GM19239 (cell line): ENCODE measurements at places on chromosomes 6 and 20.

DNA sequence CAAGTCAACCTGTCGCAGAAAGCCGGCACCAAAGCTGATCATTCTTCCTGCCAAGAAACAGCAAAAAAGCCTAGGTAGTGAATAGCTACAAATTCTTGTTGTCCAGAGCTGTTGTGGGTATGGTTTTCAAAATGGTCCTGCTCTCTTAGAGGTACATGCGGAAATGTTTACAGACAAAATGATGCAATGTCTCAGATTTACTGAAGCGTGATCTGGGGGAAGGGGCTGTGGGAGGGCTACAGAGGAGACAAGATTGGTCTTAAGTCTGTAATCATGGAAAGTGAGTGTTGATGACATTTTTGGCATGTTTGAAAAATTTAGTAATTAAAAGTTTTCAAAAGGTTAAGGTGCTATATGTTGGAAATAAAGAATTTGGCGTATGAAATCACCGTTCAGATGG lies 6.2 kb downstream of the NTSR1 start:
- no peak for DNase-seq

- DNase-seq, result no peak
These were observed 77.7 kb downstream of the FLRT3 start for GRCh38 chr20:14259689-14260088.

GRCh38 chr6:128346569-128346968 lies 173.8 kb downstream of the PTPRK start:
- no peak for DNase-seq

- no peak for DNase-seq
These were observed 642 bp downstream of the GZF1 start for GRCh38 chr20:23362392-23363256.

DNA sequence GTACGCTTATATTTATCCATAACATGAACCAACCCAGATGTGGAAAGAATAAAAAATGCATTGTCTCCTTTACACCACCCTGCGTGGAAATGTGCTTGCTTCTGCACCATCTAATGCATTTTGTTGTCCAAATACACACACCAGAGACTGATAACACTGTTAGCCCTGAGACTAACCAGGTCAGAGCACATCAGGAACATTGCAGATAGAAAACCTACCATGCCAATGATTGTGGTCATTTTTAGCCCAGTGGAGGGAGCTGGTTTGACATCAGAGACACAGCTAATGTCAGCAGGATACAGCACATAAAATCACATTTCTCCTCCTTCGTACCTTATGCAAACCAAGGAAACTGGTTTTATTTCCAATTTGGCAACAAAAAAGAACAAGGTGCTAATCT lies 528.7 kb downstream of the DOK5 start:
- no peak for DNase-seq

DNA sequence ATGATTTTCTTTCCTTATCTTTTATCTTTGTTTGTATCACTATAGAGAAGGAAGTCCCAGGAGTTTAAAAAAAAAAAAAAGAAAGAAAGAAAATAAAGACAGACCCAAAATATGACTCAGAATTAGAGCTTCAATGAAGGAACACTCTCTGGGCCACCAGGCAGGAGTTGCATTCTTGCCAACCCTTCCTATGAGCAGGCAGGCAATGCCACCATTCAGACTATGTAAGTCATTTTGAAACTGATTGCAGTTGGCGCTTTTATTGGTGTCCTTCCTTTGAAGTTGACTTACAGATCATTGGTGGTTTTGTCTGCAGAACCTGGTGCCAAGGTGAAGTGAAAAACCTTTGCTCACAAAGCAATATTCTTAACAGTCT lies 50.3 kb downstream of the MYB start:
- no peak for DNase-seq

- no peak for DNase-seq
These were observed 343.9 kb downstream of the SOX4 start for GRCh38 chr6:21937466-21937865.

GRCh38 chr20:31716818-31717477 lies 5.7 kb downstream of the BCL2L1 start:
- DNase-seq, result no peak

DNA sequence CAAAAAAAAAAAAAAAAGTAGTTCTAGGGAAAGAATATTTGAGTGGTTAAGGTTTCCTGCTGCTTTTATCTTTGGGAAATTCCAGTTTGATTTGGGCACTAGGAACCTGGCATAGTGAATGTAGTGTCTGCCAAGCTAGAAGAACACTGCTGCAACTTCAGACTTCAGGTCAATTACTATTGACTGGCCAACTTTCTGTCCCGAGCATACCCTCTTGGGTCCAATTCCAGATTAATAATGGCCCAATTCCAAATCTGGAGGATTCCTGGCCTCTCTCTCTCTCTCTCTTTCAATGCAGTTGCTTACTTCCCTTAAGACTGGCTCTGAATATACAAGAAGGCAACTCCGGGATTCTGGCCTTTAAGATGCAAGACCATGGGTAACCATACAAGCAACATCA lies 74.9 kb downstream of the ANKEF1 start:
- no peak for DNase-seq

DNA sequence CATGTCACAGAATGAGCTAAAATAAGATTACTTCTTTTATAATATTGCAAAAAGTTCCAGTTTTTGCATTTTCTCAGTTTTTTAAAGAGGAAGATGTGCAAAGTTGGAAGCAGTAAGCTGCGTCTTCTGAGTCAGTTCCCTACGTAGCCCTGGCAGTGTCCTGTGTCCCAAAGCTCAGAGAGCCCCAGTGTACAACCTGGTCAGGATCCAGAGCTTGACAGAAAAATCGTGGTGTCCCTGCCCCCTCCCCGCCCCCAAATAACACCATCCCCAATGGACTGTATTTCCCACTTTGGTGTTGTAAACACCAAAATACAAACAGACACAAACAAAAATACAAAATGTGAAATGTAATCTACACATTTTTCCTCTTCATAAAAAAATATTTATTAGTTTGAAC lies 4.6 kb downstream of the SLC2A4RG start:
- DNase-seq, result no peak

GRCh38 chr20:568097-568652 lies 24.6 kb upstream of the CSNK2A1 start:
- DNase-seq, result no peak

DNA sequence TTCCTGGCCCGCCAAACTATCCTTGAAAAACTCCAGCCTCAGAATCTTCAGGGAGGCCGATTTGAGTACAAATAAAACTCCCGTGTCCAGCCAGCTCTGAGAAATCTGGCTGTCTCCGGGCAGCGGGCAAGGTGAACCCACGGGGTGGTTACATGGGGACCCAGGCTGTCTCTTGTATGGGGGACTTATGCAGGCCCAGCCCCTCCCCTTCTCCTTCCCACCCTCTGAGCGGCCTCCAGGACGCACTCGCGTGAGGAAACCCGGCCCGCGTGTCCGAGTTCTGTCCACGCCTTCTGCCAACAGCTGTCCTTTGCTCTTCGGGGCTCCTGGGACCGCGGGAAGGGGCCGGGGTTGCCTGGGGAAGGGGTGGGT lies 36.3 kb upstream of the BLCAP start:
- DNase-seq, result no peak

DNA sequence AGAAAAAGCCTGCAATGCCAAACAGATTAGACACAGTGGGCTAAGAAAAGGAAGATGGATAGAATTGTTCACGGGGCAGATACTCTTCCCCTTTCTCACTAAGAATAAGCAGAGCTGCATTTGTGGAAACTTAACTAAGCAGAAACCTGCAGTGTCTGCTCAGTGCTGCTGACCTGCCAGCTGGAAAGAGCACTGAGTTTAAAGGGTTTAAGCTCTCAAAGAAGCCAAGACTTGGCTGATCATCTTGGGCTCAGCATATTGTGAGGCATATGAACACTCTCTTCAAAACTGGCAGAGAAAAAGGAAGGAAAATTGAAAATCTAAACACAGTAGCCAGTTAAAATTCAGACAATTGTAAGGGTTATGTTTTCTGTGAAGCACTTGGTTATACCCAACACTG lies 711.1 kb upstream of the EPHA7 start:
- DNase-seq, result no peak

DNA sequence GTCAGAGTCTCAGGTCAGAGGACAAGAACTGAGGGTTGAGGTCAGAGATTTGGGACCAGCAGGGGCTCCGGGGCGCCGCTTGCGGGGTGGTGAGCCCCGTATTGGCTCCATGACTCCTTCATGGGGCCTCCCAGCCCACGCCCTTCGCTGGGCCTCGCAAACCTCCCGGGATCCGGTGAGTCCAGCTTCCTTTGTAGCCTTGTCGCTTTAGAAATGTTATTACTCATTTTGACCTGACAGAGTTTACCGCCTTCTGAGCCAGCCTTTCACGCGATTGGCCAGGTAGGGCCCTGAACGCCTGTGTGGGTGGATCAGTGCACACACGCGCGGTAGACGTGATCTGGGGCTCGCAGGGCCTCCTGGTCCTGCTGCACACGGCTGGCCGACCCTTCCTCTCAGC lies 181.1 kb downstream of the ERMARD start:
- no peak for DNase-seq

DNA sequence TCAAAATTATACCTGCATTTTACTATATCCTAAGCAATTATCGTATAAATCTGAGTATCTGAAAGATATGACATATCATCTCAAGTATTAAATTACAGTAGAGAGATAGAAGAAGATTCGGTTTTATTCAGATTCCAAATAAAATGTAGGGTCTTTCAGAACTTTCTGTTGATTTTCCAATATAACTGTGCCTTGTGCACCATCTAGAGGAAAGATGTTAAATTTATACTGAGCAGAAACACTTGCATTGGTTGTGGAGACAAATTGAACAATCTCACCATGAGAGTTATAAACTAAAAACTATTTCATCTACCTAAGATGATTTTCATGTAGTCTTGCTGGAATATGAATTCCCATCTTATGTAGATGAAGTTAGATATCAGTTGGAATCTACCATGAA lies 26.8 kb upstream of the HSF2 start:
- DNase-seq, result no peak

DNA sequence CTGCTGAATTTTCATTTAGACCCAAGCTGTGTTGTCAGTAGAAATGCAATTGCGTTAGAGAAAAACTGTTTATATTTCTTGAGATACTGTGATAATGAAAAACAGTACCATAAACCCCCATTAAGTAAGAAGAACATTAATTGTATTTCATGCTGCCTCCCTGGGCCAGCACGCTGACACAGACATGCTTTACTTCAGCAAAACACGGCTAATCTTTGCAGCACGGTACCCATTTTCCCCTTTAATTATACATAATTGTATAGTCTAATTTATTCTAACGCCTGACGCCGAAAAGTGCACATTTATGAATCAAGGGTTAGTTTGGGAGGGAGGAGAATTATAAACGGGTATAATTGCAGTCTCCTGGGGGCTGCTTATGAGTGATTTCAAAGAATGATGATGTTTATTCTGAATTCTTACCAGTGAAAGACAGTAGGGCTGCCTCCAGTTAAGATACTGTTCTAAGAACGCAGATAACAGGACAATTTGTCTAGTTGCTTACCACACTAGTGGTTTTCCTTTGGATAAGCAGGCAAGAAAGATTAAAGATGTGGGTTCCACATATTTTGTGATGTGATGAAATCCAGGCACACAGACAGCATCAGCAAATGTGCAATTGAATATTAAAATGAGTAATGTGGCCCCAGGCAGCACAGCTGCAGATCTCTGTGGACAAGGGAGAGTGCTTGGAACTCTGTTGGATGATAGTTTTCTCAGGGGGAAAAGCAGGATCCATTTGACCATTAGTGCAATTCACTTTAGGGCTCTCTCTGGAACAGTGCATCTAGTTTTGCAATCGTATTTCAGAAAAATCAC lies 4.7 kb upstream of the SULF2 start:
- DNase-seq, result no peak

DNA sequence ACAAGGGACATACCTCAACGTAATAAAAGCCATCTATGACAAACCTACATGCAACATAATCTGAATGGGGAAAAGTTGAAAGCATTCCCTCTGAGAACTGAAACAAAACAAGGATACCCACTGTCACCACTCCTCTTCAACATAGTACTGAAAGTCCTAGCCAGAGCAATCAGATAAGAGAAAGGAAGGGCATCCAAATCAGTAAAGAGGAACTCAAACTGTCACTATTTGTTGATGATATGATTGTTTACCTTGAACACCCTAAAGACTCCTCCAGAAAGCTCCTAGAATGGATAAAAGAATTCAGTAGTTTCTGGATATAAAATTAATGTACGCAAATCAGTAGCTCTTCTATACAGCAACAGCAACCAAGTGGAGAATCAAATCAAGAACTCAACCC lies 39.4 kb downstream of the ZNF311 start:
- DNase-seq, result no peak

DNA sequence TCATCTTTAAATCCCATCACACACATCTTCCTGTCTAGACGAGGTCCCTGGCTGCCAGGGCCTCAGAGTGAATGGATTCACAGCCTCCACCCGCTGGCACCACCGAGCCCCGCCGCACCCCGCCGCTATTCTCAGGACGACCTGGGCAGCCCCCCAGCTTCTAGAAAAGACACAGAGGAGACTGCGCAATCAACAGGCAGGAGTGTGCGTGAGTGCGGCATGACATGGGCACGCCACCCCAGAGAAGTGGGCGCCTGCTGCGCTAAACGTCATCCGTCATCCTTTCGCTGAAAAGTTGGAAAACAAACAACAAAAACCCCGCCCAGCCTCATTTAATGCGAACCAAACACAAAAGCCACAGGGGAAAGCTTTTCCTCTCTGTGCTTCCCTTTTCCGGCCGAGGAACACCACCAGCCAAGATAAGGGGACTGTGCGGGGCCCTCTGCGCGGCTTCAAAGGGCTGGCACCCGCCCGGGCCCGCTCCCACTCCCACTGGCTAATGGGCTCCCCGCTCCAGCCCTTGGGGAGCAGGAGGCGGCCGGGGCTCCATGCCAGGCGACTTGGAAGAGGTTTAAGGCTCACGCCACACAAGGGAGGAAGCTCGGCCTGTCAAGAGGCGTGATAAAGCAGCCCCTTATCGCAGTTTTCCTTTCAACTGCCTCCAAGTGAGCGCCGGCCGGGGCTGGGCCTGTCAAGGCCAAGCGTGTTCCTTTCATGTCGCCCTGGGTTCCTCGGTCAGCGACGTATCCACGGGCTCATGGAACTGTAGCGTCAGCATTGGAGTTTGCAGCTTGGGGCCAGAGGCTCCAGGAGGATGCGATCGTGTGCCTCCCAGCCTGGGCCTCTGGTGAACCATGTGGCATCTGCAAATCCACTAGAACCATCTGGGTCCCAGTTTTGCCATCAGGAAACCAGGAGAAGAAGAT lies 50.1 kb downstream of the NFATC2 start:
- no peak for DNase-seq

DNA sequence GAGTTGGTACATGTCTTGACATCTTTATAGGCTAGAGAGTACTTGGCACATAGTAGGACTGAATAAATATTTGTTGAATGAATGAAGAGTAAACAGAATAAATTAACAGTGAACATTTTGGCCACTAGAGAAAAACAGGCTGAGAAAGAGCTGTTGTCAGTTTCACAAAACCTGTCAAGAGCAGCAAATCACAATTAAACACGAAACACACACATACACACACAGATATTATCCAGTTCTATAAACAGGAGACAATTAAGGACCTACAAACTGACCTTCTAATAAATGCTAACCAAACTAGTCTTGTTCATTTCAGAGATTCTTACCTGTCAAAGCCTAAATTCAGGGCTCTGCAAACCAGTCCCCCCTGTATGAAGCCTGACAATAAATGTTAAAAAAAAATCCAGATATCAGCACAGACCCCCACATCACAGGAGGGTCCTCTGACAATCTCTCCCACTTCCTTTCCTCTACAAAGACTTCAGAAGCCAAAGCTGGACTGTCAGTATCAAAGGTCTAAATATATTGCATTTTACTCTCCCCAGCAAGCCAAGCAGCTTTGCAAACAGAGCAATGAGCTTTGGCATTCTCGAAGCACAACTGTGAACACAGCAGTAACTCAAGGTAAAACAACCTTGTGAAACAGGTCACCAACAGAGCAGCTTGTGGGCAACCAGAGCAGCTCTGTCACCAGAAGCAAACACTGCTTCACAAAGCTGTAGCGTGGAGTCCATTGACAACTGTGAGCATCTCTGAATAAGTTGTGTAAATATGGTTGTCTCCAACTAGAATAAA lies 229.9 kb downstream of the TBXT start:
- no peak for DNase-seq
